A549 treated with RU486 at 1 μM for 4 hours (cell line): ENCODE measurements at places on chromosomes 5 and 9. TPM values are rescaled to one million over a fixed set of nuclear protein-coding genes. Genes with fewer than 3 reads are reported as not detected.

TPPP gene
- total RNA-seq: 4.2 to 5.8 TPM (median 5.6 TPM) in 5 replicates

RNF208 gene
- total RNA-seq: 1.1 to 2.2 TPM (median 2.0 TPM) in 5 replicates

CFAP90 gene
- total RNA-seq: 0.45 to 0.96 TPM (median 0.61 TPM) in 5 replicates

TSC1 gene
- total RNA-seq: 14.7 to 17.0 TPM (median 15.4 TPM) in 5 replicates

CRHBP gene
- 0.05 to 0.42 TPM (median 0.21 TPM) in 3 of 5 replicates, not detected in the others for total RNA-seq

ADAMTS19 gene
- not detected in 5 replicates for total RNA-seq

HTR1A gene
- not detected in 5 replicates for total RNA-seq

DDX4 gene
- total RNA-seq: not detected in 5 replicates

ARHGEF39 gene
- 12.8 to 19.8 TPM (median 17.1 TPM) in 5 replicates for total RNA-seq

CCDC192 gene
- total RNA-seq: not detected in 5 replicates

RIMOC1 gene
- total RNA-seq: 3.7 to 11.5 TPM (median 11.0 TPM) in 5 replicates

NEUROG1 gene
- total RNA-seq: not detected in 5 replicates

ANKRD18A gene
- 4.9 to 11.4 TPM (median 10.5 TPM) in 5 replicates for total RNA-seq

PCDH12 gene
- total RNA-seq: not detected in 5 replicates

INSL4 gene
- total RNA-seq: 13.9 to 18.0 TPM (median 15.5 TPM) in 5 replicates

DPYSL3 gene
- 15.9 to 19.9 TPM (median 16.9 TPM) in 5 replicates for total RNA-seq

PHYHD1 gene
- total RNA-seq: not detected in 5 replicates

ZCCHC9 gene
- 24.2 to 27.9 TPM (median 27.6 TPM) in 5 replicates for total RNA-seq

SIL1 gene
- 23.7 to 29.1 TPM (median 24.3 TPM) in 5 replicates for total RNA-seq

KCNIP1 gene
- not detected in 5 replicates for total RNA-seq

SHC3 gene
- 0.39 to 0.57 TPM (median 0.46 TPM) in 5 replicates for total RNA-seq

PDGFRB gene
- 0.10 to 1.5 TPM (median 0.17 TPM) in 5 replicates for total RNA-seq

SHOC1 gene
- total RNA-seq: not detected in 5 replicates

OSMR gene
- 47.6 to 80.4 TPM (median 77.8 TPM) in 5 replicates for total RNA-seq

PCDHGA8 gene
- total RNA-seq: 0.03 TPM in 1 of 5 replicates, not detected in the others

CDX1 gene
- total RNA-seq: not detected in 5 replicates

MEGF10 gene
- total RNA-seq: not detected in 5 replicates

NME5 gene
- total RNA-seq: not detected in 5 replicates

PCDHAC2 gene
- total RNA-seq: 2.4 to 6.1 TPM (median 2.8 TPM) in 5 replicates

C1QTNF2 gene
- total RNA-seq: 0.10 to 0.13 TPM (median 0.11 TPM) in 3 of 5 replicates, not detected in the others

FOXD4L6 gene
- total RNA-seq: 0.11 TPM in 1 of 5 replicates, not detected in the others

INSYN2B gene
- total RNA-seq: 0.73 to 1.5 TPM (median 1.1 TPM) in 5 replicates

EGFLAM gene
- 0.30 to 0.44 TPM in 2 of 5 replicates, not detected in the others for total RNA-seq

PCDHGA11 gene
- 0.06 TPM in 1 of 5 replicates, not detected in the others for total RNA-seq

OTULINL gene
- 4.8 to 6.9 TPM (median 6.2 TPM) in 5 replicates for total RNA-seq

PPIP5K2 gene
- 10.9 to 25.9 TPM (median 24.3 TPM) in 5 replicates for total RNA-seq

TAF1L gene
- total RNA-seq: 0.02 TPM in 1 of 5 replicates, not detected in the others

SAXO1 gene
- not detected in 5 replicates for total RNA-seq

CER1 gene
- not detected in 5 replicates for total RNA-seq

PRDM9 gene
- total RNA-seq: not detected in 5 replicates

ANXA2R gene
- total RNA-seq: 1.9 to 3.0 TPM (median 2.2 TPM) in 5 replicates

SIGMAR1 gene
- total RNA-seq: 163 to 210 TPM (median 202 TPM) in 5 replicates

ECSCR gene
- not detected in 5 replicates for total RNA-seq

SLC22A4 gene
- 3.9 to 5.1 TPM (median 4.8 TPM) in 5 replicates for total RNA-seq
